NCI-H226 (cell line): ENCODE measurements at places on chromosomes 11 and 22.

DNA sequence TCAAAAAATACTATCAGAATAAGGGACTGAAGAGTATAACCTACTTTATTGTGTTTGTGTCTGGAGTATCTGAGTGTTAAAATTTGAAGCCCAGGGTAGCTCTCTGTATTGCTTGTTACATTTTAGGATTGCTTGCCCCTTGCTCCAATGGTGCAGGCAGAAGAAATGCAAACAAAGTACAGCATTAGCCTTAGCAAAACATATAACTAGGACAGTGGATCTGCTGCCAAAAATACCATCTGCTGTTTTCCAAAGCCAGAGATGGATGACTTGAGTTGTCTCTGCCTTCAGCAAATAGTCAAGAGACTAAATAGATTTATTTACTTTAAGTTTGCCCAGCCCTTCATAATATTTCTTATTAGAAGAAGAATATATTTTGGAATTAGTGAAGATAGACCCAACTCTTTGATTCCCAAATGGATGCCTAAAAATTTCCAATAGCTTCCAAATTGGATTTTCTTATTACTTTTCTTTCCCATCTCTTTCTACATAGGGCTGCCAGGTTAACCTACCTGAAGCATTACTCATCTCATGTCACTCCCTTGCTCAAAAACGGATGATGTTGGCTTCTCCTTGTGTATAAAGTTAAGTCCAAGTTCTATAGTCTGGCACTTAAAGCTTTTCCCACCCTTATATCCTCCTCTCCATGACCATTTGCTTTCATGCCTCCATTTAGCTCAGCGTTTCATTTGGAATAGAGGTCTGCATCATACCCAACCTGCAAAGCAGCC is 66.3 kb downstream of the LDLRAD3 start:
- DNase-seq, result no peak

DNA sequence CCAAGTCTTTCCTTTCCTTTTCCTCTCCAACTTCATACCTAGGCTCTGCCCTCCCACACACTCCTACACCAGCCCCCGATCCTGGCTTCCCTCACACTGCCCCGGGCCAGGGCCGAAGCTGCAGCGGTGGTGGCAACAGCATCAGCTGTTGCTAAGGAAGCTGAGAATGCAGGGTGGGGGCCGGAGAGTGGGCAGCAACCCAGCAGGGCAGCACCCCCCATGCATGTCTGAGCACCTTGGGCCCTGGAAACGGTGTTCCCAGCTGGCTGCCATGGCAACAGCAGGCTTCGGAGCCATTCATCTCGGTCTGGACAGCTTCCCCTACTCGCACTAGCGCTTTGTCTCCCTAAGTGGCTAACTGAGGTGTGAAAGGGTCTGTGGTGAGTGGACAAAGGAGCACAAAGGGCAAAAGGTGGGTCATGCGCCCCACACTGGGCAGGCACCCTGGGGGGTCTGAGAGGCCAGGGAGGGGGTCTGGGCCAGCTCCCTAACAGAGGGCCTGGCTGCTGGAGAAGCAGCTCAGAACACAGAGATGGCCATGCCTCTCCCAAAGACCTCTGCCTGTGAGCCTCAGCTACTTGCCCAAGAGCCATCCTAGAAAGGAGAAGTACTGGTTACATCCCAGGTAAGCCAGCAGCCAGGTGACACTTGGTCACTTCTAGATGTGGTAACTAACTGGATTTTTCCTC is 42.1 kb upstream of the JAM3 start:
- DNase-seq, result peak; percentile 88

- peak; percentile 25 for DNase-seq
Observed at GRCh38 chr11:99422581-99423427, 402.1 kb downstream of the CNTN5 start.

DNA sequence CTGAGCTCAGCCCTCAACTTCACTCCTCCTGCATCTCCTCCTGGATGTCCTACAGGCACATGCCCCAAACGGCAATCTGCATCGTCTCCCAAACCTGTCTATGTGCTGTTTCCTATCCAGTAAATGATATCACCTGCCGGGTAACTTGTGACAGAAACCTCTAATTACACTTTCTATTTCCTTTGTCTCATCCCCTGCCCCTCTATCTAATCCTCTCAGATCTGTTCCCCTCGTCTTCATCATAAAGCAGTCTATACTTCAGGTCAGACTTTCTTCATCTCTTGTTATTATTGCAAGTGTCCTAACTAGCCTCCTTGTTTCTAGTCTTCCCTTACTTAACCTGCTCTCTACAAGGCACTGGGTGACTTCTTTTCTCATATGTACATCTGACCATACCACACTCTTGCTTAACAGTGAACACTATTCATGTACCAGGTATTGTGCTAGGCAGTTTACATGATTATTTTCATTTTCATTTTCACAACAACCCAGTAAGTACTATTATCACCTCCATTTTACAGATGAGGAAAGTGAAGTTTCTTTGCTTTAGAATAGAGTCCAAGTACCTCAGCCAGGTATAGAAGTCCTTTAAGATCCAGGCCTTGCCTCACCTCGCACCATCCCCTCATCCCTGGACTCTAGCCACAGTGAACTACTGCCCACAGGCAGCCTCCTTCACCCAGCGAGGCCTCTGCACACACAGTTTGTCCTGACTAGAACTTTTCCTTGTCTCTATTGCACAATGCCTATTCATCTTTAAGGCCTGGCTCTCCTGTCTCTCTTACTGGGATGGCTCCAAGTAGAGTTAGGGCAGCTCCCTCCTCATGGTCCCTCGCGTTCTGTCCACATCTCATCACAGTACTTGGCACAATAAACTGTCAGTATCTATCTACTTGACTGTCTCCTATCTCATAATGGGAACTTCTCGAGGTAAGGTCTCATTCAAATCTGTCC is 22.1 kb upstream of the UCP3 start:
- no peak for DNase-seq

DNA sequence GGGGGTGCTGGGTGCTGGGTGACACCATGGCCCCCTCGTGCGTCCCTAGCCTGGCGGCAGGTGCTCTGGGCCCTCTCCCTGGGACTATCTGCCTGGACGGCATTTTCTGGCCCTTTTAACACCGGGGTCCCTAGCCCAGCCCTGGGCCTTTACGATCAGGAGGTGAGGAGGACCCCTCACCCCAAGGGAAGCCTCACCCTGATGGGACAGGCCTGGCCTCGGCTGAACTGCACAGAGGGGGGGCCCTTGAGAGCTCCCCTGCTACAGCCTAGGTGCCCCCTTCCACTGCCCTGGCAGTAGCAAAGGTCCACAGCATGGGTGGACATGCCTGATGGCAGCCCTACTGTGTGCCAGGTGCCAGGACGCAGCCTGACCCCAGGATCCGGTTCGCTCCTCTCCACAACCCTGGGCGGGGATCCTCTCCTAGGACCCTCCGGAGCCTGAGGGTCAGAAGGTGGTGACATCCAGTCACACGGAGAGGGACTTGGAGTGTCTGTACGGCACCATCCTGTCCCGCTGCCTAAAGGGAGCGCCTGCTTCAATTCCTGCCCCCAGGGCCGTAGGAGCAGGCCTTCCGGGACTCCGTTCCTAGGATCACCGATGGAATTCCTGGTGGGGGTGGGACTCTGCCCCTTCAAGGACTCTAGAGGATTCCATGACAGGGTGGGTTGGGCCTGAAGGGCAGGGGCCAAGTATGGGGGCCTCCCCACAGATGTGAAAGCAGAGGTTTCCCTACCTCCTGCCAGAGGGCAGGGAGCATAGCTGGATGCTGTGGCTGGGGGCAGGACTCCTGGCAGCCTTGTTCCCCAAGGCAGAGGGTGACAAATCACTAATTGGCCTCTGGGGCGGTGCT is 33.0 kb upstream of the TH start:
- DNase-seq, result no peak

GRCh38 chr22:49971232-49972162 is 10.9 kb downstream of the PIM3 start:
- peak; percentile 69 for DNase-seq

DNA sequence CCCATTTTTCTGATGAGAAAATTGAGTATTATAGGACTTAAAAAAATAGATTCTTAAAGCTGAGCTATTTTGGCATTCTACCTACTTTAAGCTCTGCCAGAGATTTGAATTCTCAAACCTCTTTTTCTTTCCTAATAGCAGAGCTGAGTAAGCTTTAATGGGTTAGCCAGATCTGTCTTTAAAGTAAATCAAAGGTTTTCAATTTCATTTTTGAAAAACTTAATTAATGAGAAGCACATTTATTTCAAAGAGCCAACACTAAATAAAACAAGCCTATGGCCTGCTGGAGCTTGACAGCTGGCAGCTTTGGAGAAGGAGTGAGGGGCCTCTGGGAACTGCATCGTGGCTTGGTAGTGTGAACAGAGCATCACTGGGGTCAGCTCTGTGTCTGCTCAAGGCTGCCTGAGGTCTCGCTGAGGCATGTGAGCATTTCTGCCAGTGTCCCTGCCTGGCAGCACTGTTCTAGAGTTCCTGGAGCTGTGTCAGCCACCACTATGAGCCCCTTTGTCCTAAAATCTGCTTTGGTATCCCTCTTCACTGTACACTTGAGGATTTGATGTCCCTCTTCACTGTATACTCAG is 50.4 kb upstream of the PRSS23 start:
- no peak for DNase-seq

- no peak for DNase-seq
Observed at GRCh38 chr11:77122576-77123212, 5.4 kb upstream of the MYO7A start.

GRCh38 chr11:120256779-120257178 is 16.8 kb downstream of the POU2F3 start:
- no peak for DNase-seq

- DNase-seq, result no peak
Observed at GRCh38 chr11:111602865-111603610, 789 bp downstream of the SIK2 start.

- DNase-seq, result no peak
Observed at GRCh38 chr11:11733246-11733747, 108.5 kb upstream of the USP47 start.
